ENCODE measurements at places on chromosomes 3 and 15.

GRCh38 chr15:51108933-51109550 lies 14.3 kb upstream of the TNFAIP8L3 start:
- ATAC-seq = no peak

DNA sequence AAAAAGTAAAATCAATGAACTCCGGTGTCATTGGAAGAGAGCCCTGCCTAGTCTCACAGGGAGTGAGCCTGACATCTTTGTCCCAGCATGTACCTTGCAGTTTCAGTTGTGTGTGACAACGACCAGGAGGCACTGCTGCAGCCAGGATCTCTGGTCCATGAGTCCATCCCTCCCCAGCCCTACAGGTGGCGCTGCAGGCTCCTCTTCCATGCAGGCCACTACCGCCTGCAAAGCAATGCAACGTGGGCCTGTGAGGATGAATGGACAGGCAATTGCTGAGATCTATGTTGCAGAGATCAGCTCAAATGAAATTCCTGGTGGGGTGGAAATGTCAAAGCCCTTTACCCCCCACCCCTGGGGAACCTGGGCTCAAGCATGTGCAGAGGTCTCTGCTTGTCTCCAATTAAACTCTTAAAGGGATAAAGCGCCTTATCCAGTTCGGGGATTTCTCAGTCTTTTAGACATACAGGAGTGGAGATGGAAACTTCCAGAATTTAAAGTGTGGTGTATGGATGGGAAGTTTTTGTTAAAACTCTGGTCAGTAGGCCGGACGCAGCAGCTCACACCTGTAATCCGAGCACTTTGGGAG lies 35.8 kb downstream of the TKT start:
- ATAC-seq = peak; percentile 82

DNA sequence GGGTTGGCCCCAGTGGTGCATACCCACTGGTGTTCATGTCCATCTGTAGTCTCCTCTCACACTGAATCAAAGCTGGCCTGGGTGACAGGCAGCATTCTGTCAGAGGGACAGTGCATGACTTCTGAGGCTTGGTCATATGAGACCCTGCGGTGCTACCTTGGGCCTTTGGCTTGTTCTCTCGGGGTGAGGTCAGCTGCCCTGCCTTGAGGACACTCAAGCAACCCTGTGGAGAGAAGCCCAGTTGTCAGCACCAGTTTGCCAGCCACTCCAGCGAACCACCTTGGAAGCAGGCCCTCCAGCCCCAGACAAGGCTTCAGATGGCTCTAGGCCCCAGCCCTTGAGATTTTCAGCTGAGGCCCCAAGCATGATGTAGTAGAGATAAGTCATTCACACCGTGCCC lies 16.9 kb upstream of the RAB7A start:
- no peak for ATAC-seq

GRCh38 chr3:32488474-32489008 lies 14.1 kb downstream of the CMTM6 start:
- no peak for ATAC-seq

DNA sequence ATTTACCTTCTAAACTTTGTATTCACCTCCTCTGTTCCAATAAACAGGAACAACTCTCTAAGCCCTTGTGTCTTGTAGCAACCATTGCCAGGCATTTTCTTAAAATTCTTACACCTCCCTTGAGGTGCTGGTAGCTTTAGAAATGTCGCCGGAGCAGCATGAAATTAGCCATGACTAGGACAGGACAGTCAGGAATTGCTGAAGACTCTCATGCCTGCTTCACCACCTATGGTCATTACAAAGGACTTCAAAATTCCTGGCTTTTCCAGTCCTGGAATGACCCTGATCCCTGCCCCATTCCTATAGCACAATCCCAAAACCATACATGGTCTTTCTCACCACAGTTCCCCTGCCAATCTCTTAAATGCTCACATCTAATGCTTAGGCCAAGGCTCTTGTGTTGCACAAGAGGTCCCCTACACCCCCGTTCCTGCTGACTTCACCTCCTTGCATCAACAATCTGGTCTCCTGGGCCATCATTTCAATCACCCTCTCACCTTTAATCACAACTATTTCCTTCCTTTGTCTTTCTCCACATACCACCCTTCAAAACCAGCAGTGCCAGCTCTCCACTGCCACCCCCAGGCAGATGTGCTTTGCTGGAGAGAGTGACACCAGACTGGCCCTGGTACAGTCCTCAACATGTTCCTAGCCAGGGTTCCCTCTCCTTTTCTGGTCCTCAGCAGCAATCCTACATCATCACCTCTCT lies 113.2 kb upstream of the TJP1 start:
- no peak for ATAC-seq

DNA sequence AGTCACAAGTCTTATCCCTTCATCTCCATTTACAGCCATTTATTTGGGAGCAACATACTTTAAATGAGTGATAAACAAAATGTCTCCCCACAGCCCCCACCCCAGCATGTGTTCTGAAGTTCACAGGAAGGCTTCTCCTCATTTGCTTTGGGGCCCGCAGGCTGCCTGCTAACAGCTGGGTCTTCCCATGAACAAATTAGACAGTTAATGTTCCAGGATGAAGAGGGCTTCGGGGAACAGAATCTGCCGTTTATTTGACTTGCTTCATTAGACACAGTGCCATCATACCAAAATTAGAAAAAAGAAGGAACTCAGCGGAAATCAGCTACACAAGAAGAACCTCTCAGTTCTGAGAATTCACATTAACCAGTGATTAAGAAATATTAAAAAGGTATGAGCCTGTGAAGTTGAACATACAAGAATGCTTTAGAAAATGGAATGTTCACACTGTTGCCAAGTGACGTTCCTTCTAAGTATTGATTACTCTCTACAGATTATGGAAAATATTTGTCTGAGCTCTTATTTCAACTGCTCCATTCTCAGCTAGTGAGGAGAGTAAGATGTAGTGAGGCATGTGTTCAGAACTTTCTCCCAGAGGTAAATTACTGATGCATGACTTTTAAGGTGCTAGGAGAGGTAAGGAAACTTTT lies 107.5 kb upstream of the THBS1 start:
- no peak for ATAC-seq

Measured in activated CD4-positive, CD25-positive, alpha-beta regulatory T cell treated with anti-CD3 and anti-CD28 coated beads, Interleukin-2, amount 50 U/mL, for 24 hours (primary cell).